Stimulated activated CD4-positive, alpha-beta T cell treated with anti-CD3 and anti-CD28 coated beads, Interleukin-15, amount 100 ng/mL, for 1 hour (primary cell): ENCODE measurements at places on chromosomes 5 and 9.

- no peak for DNase-seq
Observed at GRCh38 chr9:108161503-108161902, 671.9 kb upstream of the KLF4 start.

DNA sequence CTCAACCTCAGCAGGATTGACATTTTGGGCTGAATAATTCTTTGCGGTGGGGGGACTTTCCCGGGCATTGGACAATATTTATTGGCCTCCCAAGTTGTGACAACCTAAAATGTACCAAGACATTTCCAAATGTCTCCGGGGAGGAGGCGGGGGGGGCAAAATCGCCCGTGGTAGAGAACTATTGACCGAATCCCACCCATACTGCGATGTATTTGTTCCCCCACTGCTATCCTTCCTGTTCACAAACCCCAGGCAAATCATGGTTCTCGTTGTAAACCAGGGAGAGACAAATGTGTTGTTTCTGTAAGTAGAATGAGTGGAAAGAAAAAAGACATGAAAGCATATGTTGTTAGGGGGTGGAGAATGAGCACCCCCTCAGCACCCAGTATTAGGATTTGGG is 141.9 kb downstream of the PSAT1 start:
- DNase-seq, result no peak

GRCh38 chr5:80181618-80182211 is 74.1 kb downstream of the SERINC5 start:
- no peak for DNase-seq

DNA sequence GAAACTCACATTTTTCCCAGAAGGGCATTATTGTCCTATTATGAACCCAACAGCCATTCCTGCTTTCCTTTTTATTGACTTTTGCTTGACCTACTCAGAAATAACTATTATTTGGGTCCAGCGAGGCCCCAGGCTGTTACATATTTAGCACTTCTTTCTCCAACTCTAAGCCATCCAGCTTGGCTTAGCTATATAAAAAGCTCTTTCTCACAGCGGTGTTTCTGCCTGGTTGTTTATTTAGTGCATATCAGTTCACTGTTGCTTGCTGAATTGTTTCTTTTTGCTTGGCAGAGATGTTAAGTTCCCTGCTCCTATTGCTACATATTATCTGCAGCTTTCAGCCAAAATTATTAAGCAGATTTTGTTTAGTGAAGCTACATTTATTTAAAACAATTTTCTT is 1156.8 kb upstream of the SEMA6A start:
- no peak for DNase-seq

DNA sequence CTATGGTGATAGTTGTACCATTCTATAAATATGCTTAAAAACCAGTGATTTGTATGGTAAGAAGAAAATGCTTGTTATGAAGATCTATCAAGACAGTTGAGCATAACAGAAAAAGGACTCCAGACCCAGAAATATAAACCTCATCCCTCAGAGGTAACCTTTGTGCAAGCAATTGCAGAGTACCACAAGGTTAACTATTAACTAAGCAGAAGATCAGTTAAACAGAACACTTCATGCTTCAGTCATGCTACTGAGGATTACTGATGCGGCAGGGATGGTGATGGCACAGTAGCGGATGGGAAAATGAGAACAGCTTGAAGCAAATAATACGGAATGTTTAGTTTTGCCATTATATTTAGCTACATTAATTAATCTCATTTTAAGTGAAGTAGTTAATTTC is 45.5 kb downstream of the IARS1 start:
- no peak for DNase-seq

DNA sequence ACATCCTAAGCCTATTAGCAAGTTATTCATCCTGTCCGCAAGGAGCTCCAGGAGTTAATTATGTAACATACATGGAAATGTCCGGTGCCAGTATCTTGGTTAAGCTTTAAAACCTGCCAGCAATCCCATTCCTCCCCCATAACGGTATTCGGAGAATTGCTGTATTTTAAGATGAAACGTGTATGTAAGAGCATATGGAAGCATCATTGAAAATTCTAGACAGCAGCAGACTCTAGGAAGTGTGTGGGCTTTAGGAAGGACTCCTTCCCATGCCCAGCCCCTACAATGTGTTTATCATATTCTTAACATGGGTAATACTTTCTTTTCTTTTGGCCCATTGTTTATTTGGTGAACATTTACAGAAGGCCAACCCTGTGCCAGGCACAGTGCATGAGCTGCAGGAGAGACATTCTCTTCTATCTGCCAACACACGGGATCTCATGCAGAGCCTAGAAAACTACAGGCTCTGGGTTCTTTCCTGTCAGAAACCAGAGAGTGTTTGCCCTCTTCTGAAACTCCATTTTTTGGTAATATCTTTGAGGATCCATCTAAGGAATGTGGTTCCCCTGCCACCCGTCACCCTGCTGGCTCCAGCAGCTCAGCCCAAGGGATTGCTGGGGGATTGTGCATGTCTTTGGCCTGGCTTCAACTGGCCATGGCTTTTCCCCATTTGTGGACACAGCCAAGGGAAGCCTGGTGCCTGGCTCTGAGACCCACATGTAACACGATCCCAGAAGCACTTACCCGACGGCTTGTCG is 15.1 kb downstream of the ANGPTL2 start:
- DNase-seq, result no peak

DNA sequence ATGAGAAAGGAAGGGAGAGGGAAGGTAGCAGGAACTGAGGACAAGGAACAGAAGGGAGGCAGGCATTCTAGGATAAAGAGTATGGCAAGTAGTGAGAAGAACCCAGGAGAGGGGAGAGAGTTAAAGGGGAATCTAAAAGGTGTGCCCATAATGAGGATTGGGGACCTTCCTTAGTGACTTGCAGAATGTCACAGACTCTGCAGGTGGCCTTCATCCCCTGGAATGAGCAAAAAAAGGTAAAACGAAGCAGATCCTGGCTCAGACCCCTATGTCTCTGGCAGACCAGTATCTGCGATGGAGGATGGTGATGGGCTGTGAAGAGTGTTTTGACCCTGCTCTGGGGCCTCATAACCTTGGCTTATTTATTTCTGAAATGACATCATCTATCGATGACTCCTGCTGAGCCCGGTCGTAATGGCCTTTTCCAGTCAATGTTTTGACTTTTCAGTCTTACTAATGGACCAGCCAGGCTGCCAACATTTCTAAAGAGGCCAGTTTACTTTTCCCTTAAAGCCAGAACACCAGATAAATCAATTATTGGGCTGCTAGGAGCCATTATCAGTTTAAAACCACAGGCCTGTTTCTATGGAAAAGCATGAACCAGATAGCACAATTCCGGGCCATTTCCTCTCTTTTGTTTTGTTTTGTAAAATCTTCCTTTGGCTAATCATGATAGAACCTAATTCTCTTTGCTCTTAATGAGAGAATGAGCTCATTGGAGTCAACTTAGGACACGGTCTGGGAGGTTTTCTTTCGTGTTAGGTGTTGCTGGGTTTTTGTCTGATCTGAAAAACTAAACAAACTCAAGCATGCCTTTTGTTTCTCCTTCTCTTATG is 3.1 kb downstream of the TMOD1 start:
- no peak for DNase-seq

GRCh38 chr5:139671096-139671841 is 23.1 kb downstream of the CXXC5 start:
- no peak for DNase-seq

- DNase-seq, result no peak
Observed at GRCh38 chr9:90274725-90275124, 367.9 kb downstream of the DIRAS2 start.

GRCh38 chr5:104702212-104702611 is 1139.6 kb upstream of the NUDT12 start:
- no peak for DNase-seq

DNA sequence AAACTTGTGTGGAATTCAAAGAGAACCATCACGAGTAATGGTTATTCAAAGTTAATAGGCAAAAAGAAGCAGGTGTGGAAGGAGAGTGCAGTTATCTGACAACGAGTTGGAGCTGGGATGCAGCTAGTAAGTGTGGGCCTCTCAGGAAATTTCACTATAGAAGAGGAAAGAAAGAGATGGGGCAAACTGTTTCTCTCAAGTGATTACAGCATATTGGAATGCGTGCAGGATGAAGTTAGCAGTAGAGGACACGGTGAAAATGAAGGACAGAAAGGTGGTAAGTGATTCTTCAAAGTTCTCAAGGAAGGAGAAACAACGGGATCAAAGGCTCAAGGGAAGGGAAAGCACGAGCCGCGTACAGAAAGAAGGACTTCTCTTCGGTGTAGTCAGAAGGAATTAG is 84.0 kb downstream of the ADAMTS12 start:
- no peak for DNase-seq

- DNase-seq, result no peak
Observed at GRCh38 chr9:14618836-14619420, 74.3 kb downstream of the ZDHHC21 start.

GRCh38 chr9:137357166-137357565 is 55.1 kb upstream of the NRARP start:
- DNase-seq, result no peak

- DNase-seq, result no peak
Observed at GRCh38 chr5:2522372-2522771, 229.1 kb downstream of the IRX2 start.

DNA sequence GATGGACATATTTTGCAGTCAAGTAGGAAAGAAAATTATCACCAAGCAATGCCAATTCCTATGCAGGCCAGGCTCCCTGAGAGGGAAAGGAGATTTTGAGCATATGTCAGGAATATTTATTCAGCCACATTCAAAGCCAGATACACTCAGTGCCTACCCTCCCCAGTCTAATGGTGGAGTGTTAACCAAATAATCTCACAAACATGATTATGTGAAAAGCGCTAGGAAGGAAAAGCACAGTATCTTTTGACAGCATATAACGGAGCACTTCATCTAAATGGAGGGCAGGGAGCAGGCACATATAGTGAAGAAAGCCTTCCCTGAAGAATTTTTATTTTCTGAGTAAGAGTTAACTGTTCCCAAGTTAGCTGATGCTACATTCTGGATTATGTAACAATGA is 80.3 kb upstream of the SLC30A5 start:
- DNase-seq, result no peak

- DNase-seq, result no peak
Observed at GRCh38 chr9:70656281-70656680, 241.8 kb upstream of the KLF9 start.

GRCh38 chr5:53871050-53871449 is 310.6 kb downstream of the NDUFS4 start:
- DNase-seq, result no peak

DNA sequence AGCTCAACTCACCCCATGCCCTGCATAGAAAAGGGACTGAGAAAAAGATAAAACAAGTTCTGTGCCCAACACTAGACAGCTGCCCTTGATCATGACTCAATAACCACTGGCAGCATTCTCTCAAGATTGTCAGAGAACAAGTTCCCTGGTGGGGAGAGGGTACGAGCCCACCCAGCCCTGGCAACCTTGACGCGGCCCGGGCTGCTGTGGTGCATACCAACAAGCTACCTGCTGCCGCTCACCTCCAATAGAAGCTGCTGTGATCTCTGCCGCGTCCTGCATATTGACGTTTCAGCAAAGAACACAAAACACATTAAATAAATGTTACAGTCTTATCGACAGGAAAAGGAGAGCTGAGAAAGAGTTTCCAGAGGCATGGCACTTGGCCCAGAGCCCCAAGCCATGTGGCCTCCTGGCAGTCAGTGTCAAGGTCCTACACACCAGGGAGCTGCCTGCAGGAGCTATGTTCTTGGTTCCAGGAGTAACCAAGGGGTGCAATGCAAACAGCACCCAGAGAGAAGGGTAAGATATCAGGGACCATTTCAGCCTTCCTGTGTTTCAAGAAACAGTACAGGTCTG is 28.3 kb downstream of the WHRN start:
- no peak for DNase-seq

DNA sequence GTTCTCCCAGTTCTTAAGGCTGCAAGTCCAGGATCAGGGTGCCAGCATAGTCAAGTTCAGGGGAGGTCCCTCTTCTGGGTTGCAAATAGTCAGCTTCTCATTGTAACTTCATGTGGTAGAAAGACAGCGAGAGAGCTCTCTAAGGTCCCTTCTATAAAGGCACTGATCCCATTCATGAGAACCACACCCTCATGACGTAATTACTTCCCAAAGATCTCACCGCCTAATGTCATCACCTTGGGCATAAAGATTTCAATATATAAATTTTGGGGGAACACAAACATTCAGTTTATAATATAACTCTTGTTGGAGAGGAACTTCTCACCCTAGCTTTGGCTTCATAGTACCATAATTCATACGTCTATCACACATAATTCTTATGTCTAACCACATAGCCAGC is 203.9 kb upstream of the VLDLR start:
- no peak for DNase-seq

DNA sequence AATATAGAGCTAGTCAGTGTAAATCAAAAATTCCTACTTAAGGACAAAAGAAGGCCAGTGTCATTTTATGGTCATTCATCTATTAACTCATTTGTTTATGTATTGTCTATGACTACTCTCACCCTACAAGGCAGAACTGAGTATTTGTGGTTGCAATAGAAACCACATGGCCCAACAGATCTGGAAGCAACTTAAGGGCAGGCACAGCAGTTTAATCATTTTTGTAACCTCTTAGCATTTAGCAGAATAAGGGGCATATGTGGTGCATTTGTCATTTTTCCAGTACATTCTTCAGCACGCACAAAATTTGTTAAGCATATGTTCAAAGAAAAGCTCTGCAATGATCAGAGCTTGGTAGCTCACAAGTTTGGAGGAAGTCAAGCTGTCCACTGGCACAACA is 1.1 kb downstream of the FKBP15 start:
- no peak for DNase-seq

DNA sequence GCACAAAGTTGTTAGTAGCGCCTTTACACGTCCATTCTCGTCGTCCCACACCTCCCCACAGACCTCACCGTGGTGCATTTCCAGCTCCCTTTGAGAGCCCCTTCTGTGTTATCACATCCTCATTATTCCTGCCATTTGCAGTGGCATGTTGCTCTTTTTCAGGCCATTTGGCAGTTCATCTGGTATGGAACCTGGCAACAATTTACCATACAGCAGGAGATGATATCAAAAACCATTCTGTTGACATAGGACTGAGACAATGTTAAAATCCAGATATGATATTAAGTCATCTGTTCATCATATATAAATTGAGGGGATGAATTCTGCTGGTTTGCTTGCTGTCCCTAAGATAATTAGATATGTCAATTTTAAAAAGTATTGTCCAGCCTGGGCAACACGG is 83.0 kb downstream of the TMEM174 start:
- DNase-seq, result no peak

GRCh38 chr5:73818357-73818756 is 192.4 kb downstream of the ARHGEF28 start:
- DNase-seq, result no peak

DNA sequence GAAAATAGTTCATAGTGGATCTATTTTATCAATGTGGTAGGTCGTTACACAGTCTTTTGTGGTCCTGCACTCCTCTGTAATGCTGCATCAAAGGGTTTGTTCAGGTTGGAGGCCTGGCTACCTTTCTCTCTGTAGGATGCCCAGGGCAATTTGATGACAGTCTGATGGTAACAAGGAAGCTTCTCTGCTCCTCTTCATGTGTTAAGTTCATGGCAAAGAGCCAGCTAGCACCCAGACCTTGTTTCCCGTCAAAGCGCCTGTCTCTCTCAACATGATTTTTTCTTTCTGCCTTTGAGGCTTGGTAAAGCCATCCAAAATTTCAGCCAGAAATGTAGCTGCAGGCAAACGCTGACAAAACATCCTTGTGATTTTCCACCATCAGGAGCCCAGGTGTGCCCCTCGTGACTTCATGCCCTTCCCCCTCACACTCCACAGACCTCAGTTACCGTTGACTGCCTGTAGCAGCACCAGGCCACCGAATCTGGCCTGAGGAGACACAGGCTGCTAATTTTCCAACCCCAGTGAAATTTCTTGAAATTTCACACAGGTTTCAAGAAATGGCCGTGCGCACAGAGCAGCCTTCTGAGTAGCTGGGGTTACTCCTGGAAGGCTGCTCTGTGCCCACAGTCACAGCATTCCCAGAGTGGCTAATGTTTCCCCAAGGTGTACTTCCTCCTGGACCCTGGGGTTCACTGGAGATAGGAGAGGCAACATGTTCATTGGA is 292.7 kb downstream of the CWC27 start:
- DNase-seq, result no peak
